ENCODE measurements at places on chromosomes 4 and X. TPM values are rescaled to one million over a fixed set of nuclear protein-coding genes. Genes with fewer than 3 reads are reported as not detected.

FMR1NB gene
- not detected for total RNA-seq

DSPP gene
- total RNA-seq, result not detected

HTN3 gene
- not detected for total RNA-seq

TRMT44 gene
- total RNA-seq, result 23.1 TPM

AFF2 gene
- 49.8 TPM for total RNA-seq

NDNF gene
- 60.1 TPM for total RNA-seq

DNA sequence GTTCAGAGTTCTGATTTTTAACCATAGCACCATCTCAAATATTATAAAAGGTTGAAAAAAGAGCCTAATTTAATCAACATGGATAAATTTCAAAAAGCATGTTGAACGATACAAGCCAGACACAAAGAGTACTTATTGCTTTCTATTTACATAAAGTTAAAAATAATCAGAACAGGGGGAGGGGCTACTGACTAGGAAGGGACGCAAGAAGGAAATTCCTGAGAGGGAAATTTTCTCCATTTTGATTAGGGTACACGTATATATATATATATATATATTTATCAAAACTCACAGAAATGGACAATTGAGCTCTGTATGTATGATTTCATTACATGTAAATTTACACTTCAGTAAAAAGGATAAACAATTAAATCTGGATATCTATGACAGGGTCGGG lies 482 bp upstream of the MBTPS2 start:
- no peak for DNase-seq

DNA sequence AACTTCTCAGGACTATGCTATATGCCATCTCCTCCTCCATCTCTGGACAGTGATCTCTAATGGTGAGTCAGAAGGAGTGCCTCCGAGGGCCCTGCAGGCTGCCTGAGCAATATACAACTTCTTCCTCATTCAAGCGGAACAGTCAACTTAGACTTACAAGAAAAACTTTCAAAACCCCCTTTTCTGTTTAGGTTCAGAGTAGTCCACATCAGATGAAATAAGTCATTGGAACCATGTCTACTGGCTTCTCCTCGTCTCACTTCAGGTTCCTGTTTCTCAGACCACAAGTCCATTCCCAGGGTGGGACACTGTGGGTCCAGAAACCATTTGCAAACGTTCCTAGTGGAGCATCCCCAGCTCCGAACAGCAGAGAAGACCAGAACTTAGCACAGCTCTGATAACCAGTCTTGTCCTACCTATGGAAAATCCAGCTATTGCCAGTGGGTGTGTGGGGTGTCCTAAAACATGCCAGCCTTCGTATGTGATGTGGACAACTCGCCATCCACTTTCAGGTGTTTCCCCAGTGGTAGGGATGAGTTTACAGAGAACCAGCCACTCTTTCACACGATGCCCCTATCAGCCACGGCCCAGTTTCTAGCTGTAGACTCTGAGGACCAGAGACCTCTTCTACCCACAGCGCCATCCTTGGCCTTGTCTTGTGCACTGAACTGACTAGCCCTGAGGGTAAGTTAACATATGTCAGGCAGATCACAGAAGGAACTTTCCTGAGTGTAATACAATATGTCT lies 32.7 kb upstream of the NKRF start:
- no peak for DNase-seq

DNA sequence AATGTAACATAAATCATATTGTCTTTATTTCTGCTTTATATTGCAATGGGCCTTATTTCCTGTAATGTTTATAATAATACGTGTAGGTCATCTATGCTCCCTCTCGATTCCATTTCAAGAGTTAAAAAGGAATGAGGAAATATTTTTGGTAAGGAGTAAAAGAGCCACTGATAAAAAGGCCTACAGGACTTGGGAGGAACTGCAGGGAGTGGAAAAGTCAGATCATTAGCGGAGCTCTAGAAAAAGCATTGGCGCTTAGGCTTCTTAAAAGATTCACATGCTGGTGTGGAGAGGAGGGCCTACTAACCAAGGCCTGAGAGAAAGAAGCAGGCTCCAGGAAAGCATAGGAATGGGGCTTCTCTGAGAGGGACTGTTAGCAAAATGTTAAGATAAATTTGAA lies 82.9 kb upstream of the PNPLA4 start:
- DNase-seq, result no peak

GRCh38 chrX:3485727-3486126 lies 139.3 kb upstream of the MXRA5 start:
- DNase-seq, result no peak

GRCh38 chrX:42472727-42473126 lies 305.2 kb downstream of the PPP1R2C start:
- no peak for DNase-seq

GRCh38 chrX:130830599-130831346 lies 72.2 kb downstream of the ENOX2 start:
- DNase-seq, result no peak

DNA sequence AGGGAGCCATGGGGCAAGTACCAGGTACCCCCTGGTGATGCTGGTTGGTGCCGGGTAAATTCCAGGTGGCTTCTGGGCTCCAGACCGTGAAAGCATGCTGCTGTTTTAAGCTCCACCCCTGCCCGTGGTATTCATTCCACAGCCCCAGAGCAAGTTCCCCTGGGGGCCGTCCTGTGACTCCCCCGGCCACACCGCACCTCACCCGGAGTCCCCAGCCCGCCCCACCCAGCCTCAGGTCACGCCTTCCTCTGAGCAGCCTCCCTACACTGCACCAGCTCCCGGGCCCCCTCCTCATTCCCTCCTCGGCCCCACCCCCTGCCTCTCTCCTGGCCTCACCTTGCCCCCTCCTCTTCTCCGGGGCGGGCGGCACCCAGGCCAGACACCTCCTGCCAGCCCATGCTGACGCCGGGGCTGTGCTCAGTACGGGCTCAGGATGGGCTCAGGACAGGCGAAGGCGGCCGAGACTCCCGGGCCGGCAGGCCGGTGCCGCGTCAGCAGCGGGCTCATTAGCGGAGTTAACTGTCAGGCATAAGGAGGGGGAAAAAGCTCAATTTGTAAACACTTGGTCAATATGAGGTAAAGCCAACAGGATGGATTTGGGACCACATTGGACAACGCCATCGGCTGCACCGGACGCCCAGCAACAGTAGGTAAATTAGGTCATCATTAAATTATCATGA lies 127.4 kb downstream of the FAM53A start:
- DNase-seq, result no peak

- DNase-seq, result no peak
These were observed 17.0 kb downstream of the DYNLT3 start for GRCh38 chrX:37830371-37830770.

GRCh38 chrX:125378770-125379169 lies 59.1 kb downstream of the TEX13C start:
- peak; percentile 56 for DNase-seq

DNA sequence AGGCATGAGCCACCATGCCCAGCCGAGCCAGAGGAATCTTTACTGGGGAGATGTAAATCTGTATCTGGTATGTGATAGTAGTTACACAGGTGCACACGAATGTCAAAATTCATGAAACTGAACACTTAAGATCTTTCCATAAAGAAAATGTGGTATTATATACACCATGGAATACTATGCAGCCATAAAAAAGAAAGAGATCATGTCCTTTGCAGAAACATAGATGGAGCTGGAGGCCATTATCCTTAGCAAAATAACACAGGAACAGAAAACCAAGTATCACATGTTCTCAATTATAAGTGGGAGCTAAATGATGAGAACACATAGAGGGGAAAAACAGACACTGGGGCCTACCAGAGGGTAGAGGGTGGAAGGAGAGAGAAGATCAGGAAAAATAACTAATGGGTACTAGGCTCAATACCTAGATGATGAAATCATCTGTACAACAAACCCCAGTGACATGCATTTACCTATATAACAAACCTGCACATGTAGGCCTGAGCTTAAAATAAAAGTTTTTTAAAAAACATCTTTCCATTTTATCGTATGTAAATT lies 7.8 kb downstream of the TMEM156 start:
- DNase-seq, result no peak

DNA sequence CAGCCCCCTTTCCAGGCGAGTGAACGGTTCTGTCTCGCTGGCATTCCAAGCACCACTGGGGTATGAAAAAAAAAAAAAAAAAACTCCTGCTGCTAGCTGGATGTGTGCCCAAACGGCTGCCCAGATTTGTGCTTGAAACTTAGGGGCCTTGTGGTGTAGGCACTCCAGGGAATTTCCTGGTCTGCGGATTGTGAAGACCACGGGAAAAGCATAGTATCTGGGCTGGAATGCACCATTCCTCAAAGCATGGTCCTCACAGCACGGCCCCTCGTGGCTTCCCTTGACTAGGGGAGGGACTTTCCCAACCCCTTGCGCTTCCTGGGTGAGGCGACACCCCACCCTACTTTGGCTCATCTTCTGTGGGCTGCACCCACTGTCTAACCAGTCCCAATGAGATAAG lies 516.8 kb upstream of the FAM241A start:
- no peak for DNase-seq

- peak; percentile 26 for DNase-seq
These were observed 759 bp downstream of the ZC4H2 start for GRCh38 chrX:64975491-64975890.

DNA sequence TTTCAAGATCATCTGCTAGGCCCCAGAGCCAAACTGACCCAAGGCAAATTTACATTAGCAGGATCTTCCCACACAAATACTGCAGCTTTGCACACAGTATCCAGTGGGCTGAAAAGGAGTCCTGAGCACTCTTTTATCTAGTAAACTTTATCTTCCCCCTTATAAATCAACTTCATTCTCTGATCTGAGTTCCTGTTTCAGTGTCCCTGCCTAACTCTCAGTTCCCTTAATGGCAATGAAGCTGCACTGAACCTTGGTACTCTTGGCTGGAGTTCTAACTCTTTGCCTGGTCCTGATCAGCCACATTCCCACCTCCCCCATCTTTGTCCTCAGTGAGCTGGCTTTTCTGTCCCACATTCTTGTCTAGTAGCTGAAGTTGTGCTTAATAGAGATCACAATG lies 37.4 kb downstream of the EDA2R start:
- DNase-seq, result no peak

DNA sequence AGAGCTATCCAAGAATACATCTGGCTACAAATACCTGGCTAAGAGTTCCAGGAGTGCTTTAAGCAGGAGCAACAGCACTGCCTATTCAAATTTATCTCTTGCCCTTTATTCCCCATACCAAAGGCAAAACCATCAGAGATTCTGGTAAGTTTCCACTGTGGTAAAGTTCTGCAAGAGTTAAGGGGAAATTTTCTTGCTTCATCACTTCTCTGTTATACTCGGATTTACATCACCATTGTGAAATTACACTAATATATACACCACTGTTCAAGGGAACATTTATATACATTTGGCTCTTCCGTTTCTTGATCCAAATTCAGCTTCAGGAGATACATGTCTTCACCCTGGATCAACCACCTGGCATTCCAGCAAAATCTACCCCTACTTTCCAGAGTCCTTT lies 70.8 kb upstream of the PTPN13 start:
- no peak for DNase-seq

DNA sequence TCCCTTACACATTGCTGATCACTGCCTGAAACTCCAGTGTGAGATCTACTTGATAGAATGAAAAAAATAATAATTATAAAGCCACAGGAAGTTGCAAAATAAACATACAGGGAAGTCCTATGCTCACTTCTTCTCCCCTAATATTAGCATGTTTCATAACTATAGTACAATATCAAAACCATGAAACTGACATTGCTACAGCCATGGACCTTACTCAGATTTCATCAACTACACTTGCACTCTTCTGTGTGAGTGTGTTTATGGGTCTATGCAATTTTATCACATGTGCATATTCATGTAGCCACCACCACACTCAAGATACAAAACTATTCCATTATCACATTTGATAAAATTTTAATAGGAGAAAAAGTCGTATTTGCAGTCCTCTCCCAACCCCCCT lies 57.3 kb downstream of the SPINK2 start:
- DNase-seq, result no peak

DNA sequence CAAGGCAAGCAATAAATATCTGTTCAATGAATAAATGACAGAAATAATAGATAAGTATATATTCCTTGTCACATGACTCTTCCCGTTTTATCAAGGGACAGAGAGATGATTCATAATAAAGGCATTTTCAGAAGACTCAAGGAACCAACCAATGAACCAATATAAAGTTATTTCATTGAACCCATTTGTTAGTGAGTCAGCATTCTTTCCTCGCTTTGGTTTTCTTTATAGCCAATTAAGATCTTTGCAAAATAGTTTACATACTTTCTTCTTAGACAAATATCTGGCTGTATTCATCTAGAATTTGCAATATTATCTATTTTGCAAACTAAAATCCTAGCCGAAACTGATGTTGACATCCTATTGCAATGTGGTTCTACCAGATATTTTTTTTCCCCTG lies 269.4 kb downstream of the IL15 start:
- DNase-seq, result no peak

GRCh38 chr4:56570041-56570440 lies 64.5 kb downstream of the ARL9 start:
- no peak for DNase-seq

GRCh38 chr4:114879916-114880669 lies 233.3 kb downstream of the NDST4 start:
- no peak for DNase-seq

DNA sequence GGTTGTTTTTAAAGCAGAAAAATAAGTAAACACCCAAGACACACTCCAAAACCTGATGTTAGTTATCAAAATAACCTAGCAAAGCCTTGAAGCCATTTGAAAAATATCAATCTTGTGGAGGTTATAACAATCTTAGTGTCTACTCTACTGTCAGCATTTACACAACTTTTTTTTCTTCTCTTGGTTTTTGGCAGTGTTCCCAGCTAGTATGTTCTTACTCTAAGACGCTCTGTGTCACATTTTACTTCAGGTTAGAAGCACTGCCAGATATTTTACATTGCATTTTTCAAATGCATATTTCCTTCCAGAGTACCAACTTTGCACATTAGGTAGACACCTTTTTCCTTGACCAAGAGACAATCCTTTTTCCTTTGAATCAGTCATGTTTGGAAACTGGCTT lies 114.0 kb upstream of the INPP4B start:
- no peak for DNase-seq

DNA sequence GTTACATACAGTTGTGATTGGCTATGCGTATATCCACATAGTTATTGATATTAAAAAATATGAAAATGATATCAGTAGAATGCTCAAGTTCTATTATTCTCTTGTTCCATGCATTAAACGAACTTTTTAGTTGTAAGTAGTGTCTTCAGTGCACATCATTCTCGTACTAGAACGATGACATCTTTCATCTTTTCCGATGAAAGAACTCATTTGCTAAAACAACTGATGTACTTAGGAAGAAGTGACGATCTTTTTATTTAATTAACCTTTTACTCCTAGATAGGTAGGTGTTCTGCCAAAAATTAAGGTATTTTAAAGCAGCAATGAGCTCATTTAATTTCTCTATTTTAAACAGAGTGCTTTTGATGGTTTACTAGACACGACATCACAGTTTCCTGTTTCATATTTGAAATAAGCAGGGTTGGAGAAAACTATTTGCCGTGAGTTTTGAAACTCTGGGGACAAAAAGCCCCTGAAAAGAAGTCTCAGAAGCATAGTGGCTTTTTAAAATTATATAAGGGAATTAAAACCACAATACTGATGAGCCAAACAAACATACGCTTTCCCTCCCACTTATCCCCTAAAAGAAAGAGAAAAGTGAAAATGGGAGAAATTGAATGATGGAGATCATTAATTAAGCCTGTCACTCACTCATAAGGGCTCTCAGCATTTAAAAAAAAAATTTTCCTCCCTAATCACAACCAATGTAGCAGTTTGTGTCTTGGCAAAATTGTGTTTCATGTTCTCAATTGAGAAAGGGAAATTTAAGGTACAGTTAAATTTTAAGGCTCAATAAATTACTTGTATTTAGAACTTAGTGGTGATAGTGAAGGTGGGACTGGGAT lies 25.6 kb downstream of the SPRY1 start:
- DNase-seq, result no peak

GRCh38 chrX:34632384-34632783 lies 24.7 kb downstream of the TMEM47 start:
- DNase-seq, result no peak

- DNase-seq, result no peak
These were observed 118.5 kb upstream of the ANK2 start for GRCh38 chr4:112931001-112931400.

Measured in spinal cord (tissue), 10 donors.